ENCODE measurements at places on chromosomes 11 and 22.
A peak's percentile ranks its signal among the peaks of the same experiment; 100 is the strongest.

DNA sequence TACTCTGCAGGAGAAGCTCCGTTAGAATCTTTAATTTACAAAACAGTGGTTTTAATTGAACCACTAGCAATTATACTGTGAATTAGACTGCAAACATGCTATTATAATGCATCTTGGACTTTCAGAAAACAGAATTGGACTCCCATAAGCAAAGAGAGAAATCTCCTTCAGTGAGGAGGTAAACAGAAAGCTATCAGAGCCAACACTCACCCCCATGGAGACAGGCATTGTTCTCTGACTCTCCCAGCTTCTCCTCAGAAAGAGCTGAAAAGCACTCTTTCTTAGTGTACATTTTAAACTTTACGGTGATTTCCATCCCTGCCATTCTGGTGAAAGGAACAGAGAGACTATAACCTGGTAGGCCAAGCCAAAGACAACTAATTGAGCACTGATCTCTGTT lies 176.9 kb downstream of the GRIA4 start:
- DNase-seq, result no peak

DNA sequence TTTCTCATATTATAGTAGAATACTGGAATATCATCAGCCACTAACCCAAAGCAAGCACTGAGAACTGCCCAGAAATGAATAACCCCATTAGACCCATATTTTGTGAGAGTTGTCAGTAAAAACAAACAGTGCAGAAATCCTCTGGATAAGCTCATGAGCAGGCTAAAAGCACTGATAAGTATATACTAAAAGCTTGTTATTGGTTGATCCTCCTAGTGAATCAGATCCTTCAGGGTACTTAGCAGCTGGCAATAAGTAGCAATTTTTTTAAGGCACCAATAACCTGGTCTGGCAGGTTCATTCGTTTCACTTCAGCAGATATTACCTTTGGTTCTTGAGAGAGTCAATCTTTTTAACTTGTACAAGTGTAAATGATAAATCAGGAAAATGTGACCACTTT lies 1.2 kb downstream of the NOX4 start:
- no peak for DNase-seq

- no peak for DNase-seq
These were observed 25.7 kb downstream of the TTC12 start for GRCh38 chr11:113339929-113340589.

- DNase-seq, result no peak
These were observed 45.8 kb downstream of the PPFIBP2 start for GRCh38 chr11:7559398-7560283.

DNA sequence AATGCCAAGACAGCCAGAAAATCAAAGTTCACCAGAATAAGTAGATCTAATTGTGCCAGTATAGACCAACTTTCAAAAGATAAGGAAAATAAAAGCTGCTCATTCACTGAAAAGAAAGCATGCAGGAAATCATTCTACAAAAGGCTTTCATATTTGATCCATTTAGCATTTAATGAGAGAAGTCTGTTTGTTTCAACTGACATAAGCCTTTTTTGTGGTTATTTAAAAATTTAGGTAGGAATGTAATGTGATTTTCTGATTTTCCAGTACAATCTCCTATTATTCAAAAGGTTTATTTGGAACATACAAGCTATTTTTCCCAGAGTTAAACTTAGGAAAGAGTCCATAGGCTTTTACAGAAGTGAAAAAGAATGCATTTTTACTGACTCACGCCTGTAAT lies 92.7 kb downstream of the SBF2 start:
- DNase-seq, result no peak

DNA sequence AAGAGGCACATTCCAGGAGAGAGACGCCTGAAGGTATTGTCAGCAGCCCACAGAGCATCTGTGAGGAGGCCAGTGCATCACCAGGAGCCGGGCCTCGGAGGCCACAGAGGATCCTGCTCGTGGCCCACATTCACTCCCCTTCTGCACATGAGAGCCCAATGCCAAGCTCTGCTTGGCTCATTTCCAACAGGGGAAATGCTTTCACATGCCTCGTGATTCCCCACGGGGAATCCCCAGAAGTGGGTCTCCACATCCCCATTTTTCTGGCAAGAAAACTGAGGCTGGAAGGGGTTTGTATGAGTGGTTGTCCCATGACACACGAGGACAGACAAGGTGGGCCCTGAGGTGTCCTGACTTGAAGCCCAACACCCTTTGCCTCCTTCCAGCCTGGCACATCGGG lies 34.4 kb downstream of the TP53I11 start:
- DNase-seq, result no peak

DNA sequence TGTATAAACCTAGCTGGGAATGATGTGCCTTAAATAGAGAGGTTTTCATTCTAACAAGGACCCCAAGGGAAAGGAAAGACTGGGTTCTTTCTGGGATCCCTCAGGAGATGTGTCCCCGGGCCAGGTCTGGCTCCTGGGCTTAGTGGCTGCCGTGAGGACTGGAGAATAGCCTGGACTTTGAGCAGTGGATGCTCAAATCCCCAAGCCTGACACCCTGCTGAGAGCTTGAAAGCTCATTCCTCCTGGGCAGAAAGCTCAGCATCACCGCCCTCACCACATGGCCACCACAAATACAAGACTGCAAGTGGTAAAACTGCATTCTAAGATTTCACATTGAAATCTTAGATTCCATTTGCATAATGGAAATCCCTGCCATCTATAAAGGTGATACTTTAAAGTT lies 79.4 kb upstream of the NARS2 start:
- no peak for DNase-seq

DNA sequence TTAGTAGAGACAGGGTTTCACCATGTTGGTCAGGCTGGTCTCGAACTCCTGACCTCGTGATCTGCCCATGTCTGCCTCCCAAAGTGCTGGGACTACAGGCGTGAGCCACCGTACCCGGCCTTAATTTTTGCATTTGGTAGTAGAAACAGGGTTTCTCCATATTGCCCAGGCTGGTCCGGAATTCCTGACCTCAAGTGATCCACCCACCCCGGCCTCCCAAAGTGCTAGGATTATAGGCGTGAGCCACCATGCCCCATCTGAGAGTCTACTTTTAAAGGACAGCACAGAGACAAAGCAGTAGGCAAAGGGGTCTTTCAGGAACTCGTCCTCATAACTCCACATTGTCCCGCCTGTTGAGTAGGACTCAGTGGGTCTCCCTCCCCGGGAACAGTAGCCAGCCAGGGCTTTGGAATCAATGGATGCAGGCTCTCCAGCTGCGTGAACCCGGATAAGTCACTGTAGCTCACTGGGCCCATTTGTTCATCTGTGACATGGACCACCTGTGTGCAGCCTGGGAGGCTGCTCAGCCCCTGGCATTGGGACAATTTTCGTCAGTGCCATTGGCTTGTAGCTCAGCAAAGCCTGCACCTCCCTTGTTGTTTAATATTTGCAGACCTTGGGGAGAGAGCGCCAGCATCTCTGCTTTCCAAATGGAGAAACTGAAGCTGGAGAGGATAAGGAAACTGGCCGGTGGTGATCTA lies 86.1 kb downstream of the ARHGAP8 start:
- no peak for DNase-seq

DNA sequence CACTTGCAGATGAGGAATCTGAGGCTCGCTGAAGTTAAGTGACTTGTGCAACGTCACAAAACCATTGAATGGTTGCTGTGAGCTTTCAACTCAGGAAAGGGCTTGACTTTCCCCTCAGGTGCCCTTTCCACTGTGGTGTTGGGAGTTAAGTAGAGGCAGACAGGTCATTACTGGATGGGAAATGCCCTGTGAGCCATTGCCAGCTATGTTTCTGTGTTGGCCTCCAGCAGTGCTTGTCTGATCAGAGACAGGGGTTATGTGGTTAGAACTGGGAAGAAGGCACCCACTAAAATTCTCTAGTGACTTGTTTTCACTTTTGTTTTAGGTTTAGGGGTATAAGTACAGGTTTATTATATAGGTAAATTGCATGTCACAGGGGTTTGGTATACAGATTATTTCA lies 96.6 kb downstream of the FDX1 start:
- no peak for DNase-seq

- DNase-seq, result no peak
These were observed 9.1 kb upstream of the PSMA1 start for GRCh38 chr11:14529321-14529720.

- no peak for DNase-seq
These were observed 45.4 kb downstream of the GAB2 start for GRCh38 chr11:78372114-78372768.

- no peak for DNase-seq
These were observed 109.4 kb upstream of the ANO1 start for GRCh38 chr11:69968396-69969347.

GRCh38 chr11:126879516-126879915 lies 121.1 kb downstream of the KIRREL3 start:
- no peak for DNase-seq

DNA sequence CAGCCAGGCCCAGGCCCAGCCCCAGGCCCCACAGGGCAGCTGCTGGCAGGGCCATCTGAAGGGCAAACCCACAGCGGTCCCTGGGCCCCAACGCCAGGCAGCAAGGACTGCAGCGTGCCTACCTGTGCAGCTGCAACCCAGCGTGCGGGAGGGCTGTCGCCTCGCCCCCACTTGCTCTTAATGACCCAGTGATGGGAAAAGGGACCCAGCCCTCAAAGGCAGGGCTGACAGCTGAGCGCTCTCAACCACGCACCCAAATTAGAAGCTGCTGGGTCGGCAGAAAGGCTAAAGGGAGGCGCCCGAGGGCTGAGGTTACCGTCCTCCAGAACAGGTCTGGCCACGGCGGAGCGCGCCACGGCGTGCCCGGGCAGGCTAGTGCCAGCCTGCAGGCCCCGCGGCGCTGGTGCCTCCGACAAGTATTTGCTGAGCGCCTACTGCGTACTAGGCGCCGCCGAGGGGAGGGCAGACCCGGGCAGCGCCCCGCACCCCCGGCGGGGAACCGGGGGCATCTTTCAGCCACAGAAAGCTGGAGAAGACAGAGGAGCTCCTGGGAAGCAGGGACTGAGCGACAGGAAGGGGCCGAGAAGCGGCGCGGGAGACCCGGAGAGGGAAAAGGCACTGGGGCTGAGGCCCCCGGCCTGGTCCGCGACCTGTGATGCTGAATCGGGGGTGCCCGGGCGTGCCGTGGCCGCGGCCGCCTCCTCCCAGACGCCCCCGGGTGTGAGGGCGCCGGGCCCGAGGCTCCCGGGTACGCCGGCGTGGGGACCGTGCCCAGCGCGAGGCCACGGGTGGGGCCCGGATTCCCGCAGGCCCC lies 773 bp downstream of the HRAS start:
- DNase-seq, result no peak

- DNase-seq, result peak; percentile 58
These were observed 79.3 kb downstream of the DSCAML1 start for GRCh38 chr11:117717485-117718314.

GRCh38 chr11:72630104-72630852 lies 43.9 kb downstream of the PDE2A start:
- DNase-seq, result no peak
